ENCODE measurements at places on chromosomes 11 and 22. TPM values are rescaled to one million over a fixed set of nuclear protein-coding genes. Genes with fewer than 3 reads are reported as not detected.

- DNase-seq: no peak
Measured at GRCh38 chr22:47022475-47022874, 260.0 kb downstream of the TBC1D22A start.

GRCh38 chr11:128505449-128506065 lies 81.8 kb downstream of the ETS1 start:
- no peak for DNase-seq

Gene OR51E2
- polyA plus RNA-seq: 0.67 TPM

DNA sequence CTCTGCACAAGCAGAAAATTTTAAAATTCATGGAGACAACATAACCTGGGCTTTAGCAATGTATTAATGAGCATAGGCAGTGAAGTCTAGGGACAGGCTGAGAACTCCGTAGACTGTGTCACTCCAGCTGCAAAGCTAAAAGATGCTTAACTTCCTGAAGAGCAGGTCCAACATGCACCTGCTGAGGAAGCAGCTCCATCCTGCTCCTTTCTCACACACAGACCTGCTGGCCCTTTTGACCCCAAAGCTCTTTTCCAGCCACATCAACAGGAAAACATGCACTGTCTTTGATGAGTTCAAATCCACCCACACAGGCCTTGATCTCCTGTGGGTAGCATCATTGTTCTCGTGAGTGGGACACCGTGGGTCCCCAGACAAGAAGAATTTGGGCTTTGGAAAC lies 36.0 kb downstream of the SYN3 start:
- DNase-seq: no peak

DNA sequence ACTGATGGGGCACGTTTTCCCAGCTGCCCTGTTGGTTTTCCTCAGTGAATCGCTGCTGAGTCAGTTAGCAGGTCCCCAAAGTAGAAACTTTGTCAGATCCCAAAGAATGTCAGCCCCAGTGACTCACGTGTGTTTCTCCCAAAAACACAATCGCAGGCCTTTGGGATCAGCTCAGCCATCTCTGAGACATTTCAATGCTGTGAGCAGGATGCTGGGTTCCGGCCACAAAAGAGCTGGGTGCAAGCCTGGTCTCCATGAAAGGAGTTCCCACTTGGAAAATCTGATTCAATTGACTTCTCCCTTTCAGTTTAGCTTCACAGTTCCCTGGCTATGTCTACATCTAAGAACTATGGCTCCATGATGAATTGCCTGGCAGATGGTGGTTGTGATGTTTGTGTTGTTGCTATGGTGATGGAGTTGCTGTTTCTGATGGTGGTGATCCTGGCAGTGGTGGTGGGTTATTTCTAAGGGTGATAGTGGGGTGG lies 28.0 kb downstream of the MYEOV start:
- no peak for DNase-seq

Gene TRMT2A
- 2.8 TPM for polyA plus RNA-seq

GRCh38 chr11:117232911-117233409 lies 489 bp downstream of the RNF214 start:
- no peak for DNase-seq

DNA sequence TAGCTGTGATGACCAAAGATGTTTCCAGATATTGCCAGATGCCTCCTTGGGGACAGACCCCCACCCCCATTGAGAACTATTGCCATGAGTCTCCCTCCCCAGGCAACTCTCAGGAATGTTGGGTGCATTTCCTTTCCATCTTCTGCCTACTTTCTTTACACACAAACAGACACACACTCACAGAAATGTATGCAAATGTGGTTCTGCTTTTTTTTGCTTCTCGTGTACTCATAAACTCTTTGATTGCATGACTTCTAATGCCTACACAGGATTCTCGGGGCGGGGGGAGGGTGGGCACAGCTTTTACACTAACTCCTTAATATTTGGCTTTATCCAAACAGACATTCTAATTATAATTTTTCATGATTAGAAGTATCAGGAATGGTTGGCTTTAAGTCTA lies 53.3 kb upstream of the SUSD2 start:
- DNase-seq: no peak

- DNase-seq: no peak
Measured at GRCh38 chr11:23551706-23552105, 691.4 kb upstream of the CCDC179 start.

Gene HARBI1
- polyA plus RNA-seq: 1.3 TPM

Gene NRIP3
- 16.9 TPM for polyA plus RNA-seq

DNA sequence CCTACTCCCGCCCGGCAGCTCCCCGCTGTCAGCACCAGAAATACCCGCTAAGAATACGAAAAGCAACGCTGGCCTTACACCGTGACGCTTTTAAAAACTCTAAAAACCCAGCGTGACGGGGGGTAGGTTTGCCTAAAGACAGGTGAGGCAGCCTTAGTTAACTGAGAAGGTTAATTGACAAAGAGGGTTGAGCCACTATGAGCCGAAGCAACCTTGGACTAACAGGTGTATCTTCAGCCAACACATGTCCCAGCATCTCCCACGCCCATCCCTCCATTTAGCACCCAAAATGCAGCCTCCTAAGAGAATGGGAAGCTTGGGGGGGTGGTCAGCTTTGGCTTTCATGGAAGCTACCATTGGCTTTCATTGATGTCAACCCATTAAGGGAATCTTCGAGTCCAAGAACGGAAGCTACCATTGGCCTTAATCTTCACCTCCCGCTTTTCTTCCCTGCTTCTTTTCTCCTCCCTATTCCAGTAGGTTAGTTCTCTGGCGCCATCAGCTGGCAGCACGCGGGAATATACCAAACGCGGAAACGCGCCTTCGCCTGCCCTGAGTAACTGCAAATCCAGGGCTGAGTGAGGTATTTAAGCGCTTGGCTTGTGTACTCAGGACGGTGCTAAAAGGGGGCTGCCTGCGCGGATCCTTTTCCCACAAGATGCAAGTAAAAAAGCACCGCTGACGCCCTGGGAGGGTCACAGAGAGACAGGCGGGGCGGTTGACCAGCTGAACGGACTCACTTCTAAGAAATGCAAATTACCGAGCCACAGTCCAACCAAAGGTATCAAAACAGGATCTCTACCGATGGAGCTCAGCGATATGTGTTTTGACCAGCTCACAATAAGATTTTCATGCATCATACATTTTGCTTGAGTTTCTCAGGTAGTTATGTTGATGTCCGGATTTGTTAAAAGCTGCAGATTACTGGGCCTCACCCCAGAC lies 38.5 kb upstream of the GLYATL1 start:
- DNase-seq: no peak

- no peak for DNase-seq
Measured at GRCh38 chr11:17208257-17208999, 642 bp upstream of the PIK3C2A start.

GRCh38 chr11:92776676-92777075 lies 192.8 kb upstream of the MTNR1B start:
- DNase-seq: no peak

- DNase-seq: no peak
Measured at GRCh38 chr11:116835042-116835772, 2.2 kb downstream of the APOA1 start.

- no peak for DNase-seq
Measured at GRCh38 chr11:64085906-64086257, 50.2 kb downstream of the FLRT1 start.

DNA sequence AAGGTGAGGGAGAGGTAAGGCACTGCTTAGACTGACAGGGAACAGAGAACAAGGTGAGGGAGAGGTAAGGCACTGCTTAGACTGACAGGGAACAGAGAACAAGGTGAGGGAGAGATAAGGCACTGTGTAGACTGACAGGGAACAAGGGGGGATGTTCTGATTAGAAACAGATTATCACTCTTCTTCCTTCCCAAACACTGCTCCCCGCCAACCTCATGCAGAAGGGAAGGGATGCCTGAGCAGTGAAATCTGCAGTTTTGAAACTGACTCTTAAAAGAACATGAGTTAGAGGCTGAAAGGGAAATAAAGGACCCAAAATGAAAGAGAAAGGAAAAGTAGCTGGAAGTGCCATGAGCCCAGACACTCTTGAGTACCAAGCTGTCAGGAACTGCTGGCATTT lies 29.8 kb downstream of the NEFH start:
- DNase-seq: no peak

DNA sequence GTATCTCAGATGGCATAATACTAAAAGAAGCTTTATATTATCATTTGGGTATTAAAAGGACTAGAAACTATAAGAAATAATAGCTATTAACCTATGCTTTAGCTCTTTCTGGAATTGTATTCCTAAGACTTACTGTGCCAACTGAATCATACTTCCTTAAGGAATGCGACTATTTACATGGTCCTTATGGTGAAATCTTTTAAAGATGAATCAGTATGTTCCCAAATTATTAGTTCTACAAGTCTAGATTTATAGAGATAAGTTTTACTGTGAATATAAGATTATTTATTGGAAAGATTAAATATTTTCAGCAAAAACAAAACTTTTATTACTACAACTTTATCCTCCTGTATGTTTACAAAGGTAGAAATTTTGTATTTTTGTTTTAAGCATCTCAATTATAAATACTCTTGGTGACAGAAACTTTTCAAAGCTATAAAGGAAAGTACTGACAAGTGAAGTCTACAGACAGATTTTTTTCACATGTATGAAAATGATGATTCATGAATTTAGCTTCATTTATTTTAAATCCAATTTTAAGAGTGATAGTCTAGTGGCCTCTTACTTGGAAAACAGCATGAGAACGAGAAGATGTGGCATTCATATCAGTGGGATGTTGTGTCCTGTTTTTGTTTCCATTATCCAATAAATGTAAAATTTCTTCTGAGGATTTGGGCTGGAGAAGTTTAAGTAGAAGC lies 17.8 kb downstream of the KIF18A start:
- DNase-seq: no peak

DNA sequence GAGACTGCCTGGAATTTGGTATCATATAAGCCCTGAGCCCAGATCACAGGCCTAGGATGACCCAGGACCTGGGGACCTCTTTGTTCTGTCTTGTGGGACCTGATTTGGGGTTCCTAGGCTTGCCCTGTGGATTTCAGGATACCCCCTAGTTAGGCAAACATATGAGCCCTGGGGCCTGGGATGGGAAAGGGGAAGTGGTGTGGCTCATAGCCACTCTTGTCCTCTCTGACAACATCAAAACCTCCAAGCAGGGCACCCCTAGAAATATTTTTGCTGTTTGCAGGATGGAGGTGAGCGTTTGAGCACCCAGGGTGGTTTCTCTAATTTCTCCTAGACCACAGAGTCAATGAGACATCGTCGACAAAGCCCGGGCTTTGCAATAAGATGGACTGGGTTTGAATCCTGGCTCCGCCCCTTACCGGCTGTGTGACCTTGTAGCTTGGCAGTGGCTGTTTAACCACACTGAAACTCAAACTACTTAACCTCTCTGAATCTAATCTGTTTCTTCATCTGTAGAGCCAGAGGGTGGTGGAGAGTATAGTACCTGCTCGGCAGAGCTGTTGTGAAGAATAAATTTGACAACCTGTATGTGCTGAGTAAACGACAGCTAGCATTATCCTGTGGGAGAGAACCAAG lies 5.3 kb upstream of the LRRC10B start:
- DNase-seq: no peak

GRCh38 chr11:60989093-60989650 lies 17.7 kb downstream of the CD6 start:
- no peak for DNase-seq

- DNase-seq: no peak
Measured at GRCh38 chr22:37983860-37984791, at the start of gene SOX10. Gene SOX10, minus strand, starts transcription at chr22:37984555. Its CDS starts 771 bp downstream, at chr22:37983784.

Gene PRODH
- polyA plus RNA-seq: 0.69 TPM

DNA sequence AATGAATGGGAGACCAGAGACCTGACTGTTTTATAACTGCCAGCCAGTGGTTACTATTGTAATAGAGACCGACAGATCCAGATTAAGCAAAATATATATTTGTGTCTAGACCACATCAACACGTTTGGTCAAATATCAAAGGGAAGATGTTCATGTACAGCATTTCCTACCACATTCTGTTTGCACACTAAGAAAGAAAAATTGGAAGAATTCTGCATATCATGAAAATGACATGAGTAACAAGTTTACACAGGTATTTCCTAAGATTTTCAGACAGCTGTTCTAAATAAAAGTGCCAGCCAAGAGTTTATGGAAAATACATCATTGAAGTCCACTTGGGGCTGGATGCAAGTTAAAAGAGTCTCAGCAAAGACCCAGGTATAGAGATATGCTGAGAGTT lies 145.5 kb upstream of the ANO3 start:
- DNase-seq: no peak
